ENCODE measurements at places on chromosomes 7 and 10.

GRCh38 chr7:34761627-34762026 lies 103.6 kb downstream of the NPSR1 start:
- DNase-seq = no peak

DNA sequence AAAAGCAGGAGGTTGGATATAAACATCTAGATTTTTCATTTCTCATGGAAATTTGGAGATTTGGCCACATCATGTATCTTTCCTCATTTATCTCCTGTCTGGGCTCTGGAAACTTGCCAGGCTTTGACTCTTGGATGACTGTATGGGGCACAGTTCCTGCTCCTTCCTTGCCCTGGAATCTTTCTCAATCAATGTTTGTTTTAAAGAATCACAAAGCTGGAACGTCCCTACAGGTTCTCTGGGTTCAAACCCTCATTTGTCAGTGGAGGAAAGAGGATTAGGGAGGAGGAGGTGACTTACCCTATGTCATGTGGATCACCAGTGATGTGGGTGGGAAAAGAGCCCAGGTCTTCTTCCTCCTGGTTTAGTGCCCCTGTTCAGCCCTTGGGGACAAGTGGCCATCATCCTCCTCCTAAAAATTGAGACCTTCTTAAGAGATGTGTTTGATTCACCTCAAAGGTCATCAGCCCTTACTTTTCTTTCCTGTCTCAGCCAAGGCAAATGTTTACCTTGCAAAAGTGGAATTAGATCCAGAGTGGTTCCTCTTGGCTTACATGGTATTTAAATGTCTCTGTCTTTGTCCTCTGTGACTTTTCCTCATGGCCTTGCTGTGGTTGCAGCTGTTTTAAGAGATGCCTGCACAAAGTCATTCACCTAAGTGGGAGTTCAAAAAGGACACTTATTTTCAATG lies 38.8 kb upstream of the PDZD8 start:
- DNase-seq = no peak

DNA sequence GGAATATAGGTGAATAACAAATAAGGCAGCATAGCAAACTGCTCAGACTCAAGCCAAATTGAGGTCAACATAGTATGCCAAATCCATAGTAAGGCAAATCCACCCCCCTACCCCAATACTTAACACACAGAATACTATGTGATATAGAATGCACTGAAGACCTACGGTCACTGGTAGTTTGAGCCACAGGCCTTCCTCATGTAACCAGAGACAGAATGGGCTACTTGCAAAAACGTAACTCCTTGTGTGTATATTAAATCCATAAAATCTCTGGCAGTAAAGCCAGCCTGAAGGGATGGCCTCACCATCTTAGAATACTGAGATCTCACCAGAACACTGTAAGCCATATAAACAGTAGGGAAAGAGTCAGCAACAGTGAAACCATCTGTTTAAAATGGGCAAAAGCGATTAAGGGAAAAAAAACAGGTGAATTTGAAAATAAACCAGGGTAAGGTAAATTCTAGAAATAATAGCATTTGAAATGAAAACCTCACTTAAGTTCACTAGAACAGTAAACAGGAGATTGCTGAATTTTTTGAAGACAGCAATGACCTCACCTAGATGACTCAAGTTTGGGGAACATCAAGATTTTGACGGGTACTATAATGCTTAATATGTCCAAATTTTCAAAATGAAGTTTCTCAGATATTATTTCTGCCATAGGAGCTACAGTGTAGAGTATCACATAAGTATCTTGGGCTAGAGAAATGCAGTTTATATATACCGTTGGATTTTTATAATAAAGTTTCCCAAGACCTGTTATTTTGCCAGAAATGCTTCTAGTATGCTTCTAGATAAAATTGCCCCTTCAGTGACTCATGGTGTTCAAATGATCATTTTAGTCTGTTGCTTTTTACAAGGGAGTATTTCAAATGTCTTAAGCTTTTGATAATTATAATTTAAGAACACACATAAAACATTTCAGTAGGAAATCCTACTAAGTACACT lies 13.9 kb downstream of the HNRNPA2B1 start:
- no peak for DNase-seq

GRCh38 chr10:91033324-91033950 lies 112.5 kb upstream of the ANKRD1 start:
- DNase-seq = no peak

GRCh38 chr7:151810441-151811232 lies 66.3 kb downstream of the PRKAG2 start:
- DNase-seq = no peak

DNA sequence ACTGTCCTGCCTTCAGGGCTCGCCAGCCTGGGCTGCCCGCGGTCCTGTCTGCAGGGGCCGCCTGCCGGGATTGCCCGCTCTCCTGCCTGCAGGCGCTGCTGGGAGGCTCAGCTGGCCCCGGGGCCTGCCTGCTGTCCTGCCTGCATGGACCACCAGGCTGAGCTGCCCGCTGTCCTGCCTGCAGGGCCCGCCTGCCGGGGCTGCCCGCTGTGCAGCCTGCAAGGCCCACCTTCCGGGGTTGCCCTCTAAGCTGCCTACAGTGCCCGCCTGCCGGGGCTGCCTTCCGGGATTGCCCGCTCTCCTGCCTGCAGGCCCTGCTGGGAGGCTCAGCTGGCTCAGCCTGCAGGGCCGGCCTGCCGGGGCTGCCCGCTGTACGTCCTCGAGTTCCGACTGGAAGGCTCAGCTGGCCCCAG lies 164.4 kb downstream of the GLRX3 start:
- DNase-seq = no peak

DNA sequence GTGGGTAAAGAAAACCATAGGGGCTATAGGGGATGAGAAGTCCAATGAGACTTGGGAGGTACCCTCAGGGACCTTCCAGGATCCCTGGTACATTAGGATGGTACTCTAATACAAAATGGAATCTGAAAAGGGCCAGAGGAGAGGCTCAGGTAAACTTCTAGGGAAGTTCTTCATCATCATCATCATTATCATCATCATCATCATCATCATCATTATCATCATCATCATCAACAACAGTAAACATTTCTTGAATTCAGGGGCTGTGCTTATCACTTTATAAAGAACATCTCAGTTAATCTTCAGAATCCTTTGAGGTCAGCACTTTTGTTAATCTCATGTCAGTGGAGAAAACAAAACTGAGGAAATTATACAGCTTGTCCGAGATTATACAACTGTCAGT lies 50.1 kb downstream of the PLPP4 start:
- DNase-seq = no peak

- no peak for DNase-seq
Measured at GRCh38 chr7:135858379-135858778, 109.8 kb upstream of the FAM180A start.

GRCh38 chr10:128418819-128419218 lies 292.6 kb upstream of the MKI67 start:
- DNase-seq = no peak

GRCh38 chr7:80634505-80634904 lies 3.9 kb upstream of the CD36 start:
- no peak for DNase-seq

DNA sequence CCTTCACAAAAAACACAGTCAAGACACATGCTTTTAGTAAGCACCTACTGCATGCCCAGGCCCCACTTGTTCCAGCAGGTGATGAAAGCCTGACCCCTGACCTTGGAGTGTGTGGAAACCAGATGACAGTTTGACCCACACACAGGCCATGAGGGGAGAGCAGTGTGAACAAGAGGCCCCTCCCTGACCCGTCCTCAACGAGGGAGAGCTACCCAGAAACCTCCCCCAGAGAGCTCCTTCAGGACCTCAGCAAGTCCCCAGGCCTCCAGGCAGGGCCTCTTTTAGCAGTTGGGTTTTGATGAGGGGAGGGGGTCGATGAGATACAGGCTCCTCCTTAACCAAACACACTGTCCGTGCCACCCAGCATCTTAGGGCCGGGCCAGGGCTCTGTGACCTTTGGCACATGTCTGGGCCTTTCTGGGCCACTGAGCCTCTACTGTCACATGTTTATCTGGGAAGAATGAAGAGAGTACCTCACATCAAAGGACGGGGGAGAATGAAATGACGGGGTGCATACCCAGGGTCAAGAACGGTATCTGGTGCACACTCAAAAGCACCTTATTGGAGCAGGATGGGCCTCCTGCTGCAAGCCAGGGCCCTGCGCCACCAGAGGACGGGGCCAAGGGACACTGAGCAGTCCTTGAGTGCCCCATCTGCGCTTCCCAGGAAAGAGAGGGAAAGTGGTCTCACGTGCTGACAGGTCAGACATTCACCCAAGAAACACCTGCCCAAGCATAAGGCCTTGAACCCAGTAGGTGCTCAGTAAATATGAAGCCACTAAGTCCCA lies 202.6 kb upstream of the ZMIZ1 start:
- no peak for DNase-seq

DNA sequence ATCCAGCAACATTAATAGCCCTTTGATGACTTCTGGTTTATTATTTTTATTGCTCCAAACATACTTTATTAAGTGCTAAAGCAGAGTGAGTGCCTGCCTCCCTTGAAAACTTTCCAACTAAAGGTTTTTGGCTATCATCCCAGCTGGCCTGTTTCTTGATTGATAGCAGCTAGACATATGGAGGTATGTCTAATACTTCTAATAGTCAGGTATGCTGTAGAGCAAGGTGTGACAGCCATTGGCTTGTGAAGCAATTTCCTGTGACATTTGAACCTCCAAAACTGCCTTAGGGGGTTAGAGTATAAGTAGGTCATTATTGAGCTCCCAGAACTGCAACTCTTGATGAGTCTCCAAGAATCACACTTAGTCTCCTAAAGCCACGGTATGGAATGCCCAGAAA lies 55.8 kb downstream of the LOXL4 start:
- DNase-seq = no peak

DNA sequence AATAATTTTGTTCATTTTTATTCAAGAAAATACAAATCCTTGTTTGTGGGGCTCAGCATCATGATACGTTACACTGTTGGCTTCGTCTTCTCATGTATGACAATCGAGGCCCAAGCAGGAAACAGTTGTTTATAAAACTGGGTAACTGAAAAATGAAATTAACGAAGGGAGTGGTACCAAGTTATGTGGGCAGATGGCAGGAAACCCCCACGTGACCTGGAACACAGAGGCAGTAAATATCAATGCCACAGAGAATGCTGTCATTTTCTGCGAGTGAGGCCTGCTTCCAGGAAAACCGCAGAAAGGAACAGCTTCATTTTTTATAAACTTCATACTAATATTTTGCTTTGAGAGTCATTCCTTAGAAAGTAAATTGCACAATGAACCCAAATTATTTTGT lies 201.0 kb upstream of the ADARB2 start:
- no peak for DNase-seq

GRCh38 chr10:102813734-102814452 lies 23.3 kb downstream of the CYP17A1 start:
- no peak for DNase-seq

DNA sequence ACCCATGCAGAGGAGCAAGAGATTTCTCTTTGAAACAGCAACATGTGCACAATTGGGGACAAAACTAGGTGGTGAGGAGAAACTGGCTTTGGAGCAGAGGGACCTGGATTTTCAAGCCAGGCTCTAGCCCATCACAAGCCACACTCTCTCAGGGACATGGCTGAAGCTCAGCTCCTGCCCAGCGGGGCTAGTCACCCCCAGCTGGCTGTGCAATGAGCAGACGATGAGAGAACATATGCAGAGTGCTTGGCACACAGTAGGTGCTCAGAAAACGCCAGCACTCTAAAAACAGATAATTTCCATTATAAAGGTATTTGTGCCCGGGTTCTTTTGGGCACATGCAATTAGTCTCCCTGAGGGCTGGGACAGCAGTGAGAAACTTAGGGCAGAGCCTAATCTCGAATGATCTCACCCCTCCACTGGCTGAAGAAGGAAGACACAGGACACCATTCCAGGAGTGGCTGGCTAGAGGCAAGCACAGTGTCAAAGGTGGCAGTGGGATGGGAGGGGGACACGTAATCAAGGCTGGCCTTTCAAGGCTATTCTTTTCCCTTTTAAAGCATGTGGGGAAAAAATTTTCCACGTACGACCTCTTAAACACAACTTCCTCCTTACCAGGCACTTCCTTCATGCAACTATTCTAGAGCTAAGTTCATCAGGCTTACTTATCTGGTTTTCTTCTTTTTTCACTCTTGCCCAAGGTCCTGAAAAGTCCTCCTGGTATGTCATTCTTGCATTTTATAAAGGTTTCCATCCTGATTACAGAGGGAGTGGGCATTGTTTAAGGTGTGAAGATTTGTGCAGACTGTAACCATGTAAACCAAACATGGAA lies 15.1 kb downstream of the FAM53B start:
- no peak for DNase-seq

DNA sequence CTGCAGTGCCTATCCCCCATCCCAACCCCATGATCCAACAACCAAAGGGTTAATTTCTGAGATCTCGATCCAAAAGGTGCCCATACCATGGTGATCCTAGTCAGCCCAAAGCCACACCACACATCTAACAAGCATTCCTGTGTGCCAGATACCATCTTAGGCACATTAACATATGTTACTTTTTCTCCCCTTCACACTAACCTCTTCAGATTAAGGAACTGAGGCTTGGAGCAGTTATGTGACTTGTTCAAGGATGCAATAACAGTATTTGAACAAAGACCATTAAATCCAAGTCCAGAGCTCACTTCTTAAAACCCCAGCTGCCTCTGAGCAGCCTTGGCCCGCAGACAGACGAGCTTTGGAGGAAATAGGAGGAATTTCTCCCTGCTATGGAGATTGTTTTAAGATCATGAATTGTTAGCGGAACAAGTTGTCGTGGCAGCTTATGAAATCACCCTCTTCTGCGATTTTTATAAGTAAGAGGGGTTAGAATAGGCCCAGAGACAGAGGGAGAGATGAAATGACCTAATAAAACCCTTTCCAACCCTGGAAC lies 327.2 kb downstream of the KCNMA1 start:
- DNase-seq = no peak

GRCh38 chr7:81562581-81562980 lies 207.3 kb downstream of the HGF start:
- no peak for DNase-seq

DNA sequence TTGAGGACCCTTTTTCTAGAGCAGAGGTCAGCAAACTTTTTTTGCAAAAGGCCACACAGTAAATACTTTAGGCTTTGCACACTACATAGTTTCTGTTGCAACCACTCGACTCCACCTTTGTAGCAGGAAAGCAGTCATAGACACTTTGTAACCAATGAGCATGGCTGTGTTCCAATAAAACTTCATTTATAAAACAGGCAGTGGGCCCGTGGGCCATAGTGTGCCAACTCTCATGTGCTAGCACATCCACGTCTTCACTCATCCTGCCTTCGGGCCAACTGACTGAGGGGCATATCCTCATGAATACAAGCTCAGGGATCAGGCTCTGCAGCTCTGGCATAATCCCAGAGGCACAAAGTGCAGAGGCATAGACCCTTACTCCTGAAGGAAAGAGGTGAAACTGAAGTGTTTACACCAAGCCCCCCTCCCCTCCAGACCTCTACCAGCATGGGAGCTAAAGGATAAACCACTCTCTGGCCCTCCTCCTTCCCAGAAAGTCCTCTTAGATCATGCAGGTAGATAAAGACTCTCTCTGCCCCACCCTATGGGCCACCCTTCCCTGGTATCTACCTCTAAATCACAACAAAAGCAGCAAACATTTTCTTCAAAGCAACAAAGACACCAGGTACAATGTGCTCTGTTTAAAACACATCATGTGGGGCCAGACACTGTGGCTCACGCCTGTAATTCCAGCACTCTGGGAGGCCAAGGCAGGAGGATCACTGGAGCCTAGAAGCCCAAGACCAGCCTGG lies 71.0 kb downstream of the DLG5 start:
- DNase-seq = no peak

- no peak for DNase-seq
Measured at GRCh38 chr10:100119726-100120125, 38.1 kb upstream of the CPN1 start.
